ENCODE measurements at places on chromosomes 5 and 9.

DNA sequence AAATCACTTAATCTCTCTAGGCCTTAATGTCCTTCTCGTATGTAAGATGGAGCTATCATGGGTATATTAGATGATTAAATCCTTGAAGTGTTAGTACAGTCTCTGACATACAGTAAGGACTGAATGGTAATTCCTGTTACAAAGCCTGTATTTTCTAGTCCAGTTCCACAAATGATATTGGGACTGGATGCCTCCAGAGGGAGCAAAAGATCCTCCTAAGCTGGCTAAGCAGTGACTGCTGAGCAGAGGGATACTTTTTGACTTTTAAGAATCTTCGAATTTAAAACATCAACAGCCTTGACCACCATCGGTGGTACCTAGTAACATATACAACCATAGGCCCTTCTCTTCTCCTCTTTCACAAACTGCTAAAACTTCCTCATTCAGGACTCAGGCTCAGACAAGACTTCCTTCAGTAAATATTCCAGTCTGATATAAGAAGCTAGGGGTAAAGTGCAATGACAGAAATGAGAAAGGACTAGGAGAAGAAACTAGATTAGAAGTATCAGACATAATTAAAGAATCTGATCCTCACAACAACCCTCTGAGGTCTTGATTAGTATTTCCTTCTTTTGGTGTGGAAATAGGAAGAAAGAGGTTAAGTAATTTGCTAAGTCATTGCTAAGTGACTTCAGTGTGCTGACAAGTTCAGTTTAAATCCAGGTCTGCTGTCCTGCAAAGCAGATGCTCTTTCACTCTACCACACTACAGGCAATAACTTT lies 13.9 kb downstream of the PTAR1 start:
- no peak for DNase-seq

DNA sequence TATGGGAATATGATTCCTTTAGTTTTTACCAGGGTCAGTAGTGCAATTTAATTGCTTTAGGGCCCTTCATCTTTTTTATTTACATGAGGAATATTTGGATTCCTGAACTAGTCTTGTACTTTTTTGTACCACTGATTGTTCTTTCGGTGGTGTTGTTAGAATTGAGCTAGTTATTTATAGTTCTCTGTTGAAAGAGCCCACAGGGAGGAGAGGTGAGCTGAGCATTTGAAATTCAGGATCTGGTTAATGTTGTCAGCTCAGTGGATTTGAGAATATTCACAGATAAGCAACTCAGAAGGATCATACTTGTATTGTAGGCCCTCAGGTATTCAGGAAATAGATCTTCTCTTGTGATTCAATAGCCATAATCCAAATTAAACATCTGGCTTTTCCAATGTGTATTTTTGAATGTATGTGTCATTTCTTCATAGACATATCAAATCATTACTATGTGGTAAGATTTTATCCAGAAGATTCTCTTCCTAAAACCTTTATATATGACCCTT lies 613.2 kb downstream of the ISL1 start:
- no peak for DNase-seq

DNA sequence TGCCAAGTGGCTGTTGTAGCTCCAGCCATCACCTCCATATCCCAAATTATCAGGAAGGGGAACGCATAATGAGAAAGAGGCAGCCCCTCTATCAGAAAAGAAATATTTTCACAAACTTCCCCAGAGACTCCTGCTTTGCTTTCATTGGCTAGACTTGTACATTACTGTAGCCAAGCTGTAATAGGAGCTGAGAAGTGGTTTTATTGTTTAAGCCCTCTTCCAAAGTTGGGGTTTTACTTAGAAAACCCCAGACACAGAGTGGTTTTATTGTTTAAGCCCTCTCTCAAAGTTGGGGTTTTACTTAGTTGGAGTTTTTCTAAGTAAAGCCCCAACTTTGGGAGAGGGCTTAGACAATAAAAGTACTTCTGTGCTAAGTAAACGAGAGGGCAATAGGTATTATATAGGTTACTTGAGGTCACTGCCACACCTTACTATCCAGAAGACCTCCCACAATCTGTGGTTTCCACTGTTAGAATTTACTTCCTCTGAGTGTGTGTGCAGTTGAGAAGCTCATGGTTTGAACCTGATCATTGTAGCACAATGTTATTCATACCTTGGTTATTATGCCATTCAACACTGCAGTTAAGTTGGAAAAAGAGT lies 215.7 kb upstream of the OTULINL start:
- peak; percentile 60 for DNase-seq

GRCh38 chr5:34009610-34010009 lies 1.8 kb upstream of the AMACR start:
- DNase-seq: no peak

DNA sequence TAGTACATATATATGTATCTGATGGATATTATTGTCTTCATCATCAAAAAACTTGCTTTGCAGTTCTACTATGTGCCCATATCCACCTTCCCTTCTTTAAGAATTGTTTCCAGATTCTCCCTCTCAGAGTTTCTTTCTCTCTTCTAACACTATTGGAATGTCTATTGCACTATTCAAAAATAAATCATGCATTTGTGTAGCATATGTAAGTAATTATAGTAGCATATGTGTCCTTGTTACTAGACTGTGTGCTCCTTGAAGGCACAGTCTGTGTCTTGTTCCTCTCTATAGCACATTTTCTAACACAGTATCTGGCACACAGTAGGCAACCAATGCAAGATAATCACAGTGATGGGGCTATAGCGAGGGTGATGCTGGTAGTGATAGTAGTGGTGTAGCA lies 43.4 kb upstream of the TRIM32 start:
- DNase-seq: no peak

DNA sequence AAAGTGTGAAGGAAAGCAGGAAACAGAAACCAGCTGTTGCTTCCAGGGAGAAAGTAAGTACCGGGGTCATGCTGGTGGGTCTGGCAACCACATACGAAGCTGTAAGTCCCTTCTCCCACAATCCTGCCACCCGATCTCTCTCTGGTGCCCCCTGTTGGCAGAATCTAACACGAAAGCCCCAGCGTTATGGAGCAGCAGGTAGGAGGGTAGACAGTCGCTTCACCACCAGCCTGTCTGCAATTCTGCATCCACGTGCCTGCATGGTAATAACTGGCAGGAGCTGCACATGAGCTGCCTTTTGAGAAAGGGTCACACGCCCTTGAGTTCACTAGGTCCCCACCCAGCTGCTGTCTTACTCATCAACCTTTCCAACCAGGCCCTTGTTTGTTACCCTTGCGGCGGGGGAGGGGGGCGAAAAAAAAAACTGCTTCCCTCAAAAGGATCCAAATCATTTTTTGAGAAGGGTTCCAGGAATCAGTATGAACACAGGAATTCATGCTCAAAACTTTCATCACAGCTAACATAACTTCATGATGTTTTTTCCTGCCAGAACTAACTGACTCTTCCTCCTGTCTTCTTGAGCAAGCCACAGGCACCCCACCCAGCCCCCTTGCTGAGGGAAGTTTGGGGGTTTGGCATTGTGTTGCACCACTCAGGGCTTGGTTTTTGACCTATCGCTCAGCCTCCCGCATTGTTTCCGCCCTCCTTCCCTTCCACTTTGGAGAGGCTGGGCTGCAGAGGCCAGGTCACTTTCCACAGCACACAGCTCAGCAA lies 19.6 kb upstream of the TMEM252 start:
- peak; percentile 3 for DNase-seq

DNA sequence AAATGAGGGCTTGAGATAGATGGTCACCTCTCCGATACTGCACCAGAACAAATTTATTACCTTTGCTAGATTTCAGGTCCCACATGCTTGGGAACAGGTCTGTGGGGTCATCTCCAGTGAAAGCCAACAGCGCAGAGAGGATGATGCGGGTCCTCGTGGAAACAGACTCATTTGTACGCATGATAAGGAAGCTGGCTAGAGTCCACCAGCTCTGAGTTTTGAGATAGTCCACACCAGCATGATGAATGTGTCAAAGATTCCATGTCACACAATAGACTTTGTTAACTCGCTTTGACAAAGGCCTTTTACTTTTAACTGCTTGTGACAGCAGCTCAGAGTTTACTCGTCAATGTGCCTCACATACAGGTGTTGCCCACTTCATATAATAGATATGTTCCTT lies 105.4 kb upstream of the TBCA start:
- DNase-seq: no peak

DNA sequence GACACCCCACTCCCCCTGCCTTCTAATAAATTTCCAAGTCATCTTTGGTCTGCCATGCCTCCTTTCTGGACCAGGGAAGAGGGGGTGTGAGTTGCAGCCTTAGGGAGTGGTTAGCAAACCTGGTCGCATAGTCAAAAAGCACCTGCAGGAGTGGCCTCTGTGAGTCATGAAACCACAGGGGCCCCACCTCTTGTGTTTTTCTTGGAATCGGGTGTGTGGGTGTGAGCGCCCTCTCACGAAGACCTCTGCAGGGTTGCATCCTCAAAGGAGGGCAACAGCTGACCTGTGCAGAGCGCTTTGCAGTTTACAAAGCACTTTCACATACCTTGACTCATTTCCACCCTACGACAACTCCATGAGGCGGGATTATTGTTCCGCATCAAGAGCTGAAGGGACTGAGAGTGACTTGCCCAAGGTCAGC lies 36.8 kb upstream of the TEX48 start:
- no peak for DNase-seq

GRCh38 chr9:115278326-115279035 lies 160.5 kb upstream of the TNC start:
- peak; percentile 83 for DNase-seq

DNA sequence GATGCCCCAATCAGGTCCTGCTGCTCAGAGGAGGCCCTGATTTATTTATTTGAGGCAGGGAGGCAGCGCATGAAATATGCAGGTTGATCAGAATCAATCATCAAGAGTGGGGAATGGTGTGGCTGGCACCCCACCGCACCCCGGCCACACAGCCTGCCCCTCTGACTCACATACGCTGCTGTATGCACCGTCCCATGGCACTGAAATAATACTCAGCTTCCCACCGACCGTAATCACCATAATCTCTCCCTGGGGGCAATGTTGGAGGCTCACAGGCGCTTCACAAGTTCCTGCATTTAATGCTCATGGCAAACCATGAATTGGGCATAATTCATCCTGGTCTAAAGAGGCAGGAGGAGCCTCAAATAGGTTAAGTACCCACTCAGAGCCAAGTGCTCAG lies 141.2 kb upstream of the TBC1D2 start:
- no peak for DNase-seq

- no peak for DNase-seq
Observed at GRCh38 chr5:176362233-176362490, 598 bp upstream of the KIAA1191 start.

- DNase-seq: no peak
Observed at GRCh38 chr5:79878721-79879336, 112.2 kb downstream of the MTX3 start.

DNA sequence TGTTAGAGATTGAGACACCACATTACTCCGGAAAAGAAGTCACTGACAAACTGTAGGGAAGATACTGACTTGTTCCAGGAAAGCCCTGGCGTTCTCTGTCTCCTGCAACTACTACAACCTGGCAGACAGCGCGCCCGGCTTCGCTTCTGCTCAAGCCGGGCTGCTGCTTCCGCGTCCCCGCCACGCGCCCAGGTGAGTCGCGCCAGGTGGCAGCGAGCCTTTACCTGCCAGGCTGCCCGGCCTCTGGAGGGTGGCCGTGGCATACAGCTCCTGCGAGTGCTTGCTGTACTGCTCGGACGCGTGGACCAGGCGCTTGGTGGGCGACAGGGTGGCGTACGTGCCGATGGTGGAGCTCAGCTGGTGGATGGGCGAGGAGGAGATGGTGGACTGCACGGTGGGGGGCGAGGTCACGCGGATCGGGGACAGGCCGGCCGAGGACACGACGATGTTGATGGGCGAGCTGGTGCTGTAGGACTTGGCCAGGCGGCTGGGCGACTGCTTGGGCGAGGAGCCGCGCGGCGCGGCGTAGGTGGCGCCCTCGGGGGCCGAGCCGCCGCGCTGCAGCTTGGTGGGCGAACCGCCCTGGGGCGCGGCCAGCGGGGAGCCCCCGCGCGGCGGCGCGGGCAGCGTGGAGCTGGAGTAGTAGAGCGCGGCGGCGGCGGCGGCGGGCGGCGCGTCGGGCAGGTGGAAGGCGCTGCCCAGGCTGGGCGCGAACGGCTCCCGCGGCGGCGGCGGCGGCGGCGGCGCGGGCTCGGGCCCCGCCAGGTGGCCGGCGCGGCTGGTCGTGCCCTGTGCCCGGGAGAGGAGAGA lies 519.6 kb downstream of the CTNND2 start:
- peak; percentile 69 for DNase-seq

Data from astrocyte of the hippocampus (primary cell).